ENCODE measurements at places on chromosomes 6 and 20.

- DNase-seq: no peak
Observed at GRCh38 chr20:19522071-19522801, 235.8 kb upstream of the RIN2 start.

- DNase-seq: no peak
Observed at GRCh38 chr6:6631053-6631452, 42.5 kb downstream of the LY86 start.

DNA sequence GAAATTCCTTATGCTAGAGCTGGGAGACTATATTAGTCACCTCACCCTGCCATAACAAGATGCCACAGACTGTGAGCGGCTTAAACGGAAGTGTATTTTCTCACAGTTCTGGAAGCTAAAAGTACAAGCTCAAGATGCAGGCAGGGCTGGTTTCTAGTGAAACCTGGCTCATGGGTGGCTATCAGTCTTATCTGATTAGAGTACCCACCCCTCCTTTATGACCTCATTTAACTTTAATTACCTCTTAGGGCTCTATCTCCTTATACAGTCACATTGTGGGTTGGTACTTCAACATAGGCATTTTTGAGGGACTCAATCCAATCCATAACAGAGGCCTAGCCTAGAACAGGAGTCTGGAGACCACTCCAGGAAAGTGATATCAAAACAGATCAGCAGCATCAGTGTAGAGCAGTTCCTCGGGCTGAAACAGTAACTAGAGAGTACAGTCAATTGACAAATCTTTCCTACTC, 2.3 kb upstream of the SNRNP48 start:
- peak; percentile 8 for DNase-seq

DNA sequence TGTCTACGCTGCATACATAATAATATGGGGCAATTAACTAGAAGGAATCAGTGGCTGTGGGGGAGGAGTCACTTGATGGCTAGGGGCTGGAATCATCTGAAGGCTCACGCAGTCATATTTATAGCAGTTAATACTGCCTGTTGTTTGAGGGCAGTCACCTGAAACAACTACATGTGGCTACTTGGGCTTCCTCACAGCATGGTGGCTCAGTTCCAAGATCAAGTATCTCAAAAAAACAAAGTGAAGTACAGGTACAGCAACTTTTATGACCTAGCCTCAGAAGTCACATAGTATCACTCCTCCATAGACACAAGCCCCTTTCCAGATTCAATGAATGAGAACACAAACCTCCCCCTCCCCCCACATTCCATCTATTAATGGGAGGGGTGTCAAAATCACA, 63.7 kb downstream of the STX11 start:
- DNase-seq: no peak

GRCh38 chr6:83824388-83824801, 28.8 kb upstream of the RIPPLY2 start:
- no peak for DNase-seq
